ENCODE measurements at places on chromosomes 13 and 19.

DNA sequence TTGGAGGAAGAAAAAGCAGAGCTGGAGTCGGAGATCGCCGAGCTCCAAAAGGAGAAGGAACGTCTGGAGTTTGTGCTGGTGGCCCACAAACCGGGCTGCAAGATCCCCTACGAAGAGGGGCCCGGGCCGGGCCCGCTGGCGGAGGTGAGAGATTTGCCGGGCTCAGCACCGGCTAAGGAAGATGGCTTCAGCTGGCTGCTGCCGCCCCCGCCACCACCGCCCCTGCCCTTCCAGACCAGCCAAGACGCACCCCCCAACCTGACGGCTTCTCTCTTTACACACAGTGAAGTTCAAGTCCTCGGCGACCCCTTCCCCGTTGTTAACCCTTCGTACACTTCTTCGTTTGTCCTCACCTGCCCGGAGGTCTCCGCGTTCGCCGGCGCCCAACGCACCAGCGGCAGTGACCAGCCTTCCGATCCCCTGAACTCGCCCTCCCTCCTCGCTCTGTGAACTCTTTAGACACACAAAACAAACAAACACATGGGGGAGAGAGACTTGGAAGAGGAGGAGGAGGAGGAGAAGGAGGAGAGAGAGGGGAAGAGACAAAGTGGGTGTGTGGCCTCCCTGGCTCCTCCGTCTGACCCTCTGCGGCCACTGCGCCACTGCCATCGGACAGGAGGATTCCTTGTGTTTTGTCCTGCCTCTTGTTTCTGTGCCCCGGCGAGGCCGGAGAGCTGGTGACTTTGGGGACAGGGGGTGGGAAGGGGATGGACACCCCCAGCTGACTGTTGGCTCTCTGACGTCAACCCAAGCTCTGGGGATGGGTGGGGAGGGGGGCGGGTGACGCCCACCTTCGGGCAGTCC lies 5.0 kb downstream of the FOSB start:
- no peak for DNase-seq

DNA sequence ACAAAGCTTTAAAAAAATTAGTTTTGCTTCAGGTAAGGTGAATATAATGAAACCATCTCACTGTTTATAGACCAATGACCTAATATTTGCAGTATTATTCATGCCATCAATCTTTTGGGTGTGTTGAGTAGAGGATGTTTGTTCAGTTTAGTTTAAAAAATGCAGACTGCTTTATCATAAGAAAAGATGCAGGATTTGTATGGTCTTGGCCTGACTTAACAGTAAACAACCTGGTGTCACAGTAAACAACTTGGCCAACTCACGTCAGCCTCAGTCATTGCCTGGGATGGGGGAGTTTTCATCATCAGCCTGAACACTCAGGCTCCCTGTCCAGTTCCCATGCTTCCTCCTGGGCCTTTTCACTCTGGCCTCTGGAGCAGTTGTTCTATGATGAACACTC lies 55.1 kb downstream of the LMO7 start:
- DNase-seq, result no peak

GRCh38 chr13:50437252-50437651 lies 406.2 kb downstream of the DLEU7 start:
- no peak for DNase-seq

- DNase-seq, result no peak
Measured at GRCh38 chr19:48284896-48285295, 15.0 kb downstream of the ZNF114 start.

DNA sequence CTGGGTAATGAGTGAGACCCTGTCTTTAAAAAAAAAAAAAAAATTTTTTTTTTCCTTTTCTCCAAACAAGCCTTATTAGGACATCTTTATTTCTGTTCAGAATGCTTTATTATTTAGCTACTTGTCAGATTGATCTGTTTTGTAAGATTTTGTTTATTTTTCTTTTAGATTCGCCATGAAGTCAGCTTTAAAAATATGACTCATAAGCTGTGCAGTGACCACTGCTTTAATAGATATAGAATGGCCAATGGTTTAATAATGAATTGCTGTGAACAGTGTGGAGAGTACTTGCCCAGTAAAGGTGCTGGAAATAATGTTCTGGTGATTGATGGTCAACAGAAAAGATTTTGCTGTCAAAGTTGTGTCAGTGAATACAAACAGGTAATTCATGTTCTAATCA lies 47.7 kb downstream of the ZMYM2 start:
- DNase-seq, result no peak

DNA sequence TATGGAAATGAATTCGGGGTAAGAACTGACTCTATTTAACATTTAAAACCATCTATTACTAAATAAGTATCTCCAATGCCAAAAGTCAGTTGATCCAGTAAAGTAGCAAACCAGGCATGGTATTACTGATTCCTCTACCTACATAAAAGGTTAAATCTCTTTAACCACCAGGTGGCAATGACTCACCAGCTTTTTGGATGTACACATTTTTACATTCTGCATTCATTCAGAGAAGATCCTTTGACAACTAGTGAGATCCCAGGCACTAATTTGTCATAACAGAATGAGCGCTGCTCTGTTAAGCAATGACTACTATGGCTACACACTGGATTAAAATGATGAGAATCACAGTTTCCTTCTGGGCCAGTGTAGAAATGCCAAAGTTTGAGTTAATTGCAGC lies 329.8 kb upstream of the GPC6 start:
- DNase-seq, result no peak

DNA sequence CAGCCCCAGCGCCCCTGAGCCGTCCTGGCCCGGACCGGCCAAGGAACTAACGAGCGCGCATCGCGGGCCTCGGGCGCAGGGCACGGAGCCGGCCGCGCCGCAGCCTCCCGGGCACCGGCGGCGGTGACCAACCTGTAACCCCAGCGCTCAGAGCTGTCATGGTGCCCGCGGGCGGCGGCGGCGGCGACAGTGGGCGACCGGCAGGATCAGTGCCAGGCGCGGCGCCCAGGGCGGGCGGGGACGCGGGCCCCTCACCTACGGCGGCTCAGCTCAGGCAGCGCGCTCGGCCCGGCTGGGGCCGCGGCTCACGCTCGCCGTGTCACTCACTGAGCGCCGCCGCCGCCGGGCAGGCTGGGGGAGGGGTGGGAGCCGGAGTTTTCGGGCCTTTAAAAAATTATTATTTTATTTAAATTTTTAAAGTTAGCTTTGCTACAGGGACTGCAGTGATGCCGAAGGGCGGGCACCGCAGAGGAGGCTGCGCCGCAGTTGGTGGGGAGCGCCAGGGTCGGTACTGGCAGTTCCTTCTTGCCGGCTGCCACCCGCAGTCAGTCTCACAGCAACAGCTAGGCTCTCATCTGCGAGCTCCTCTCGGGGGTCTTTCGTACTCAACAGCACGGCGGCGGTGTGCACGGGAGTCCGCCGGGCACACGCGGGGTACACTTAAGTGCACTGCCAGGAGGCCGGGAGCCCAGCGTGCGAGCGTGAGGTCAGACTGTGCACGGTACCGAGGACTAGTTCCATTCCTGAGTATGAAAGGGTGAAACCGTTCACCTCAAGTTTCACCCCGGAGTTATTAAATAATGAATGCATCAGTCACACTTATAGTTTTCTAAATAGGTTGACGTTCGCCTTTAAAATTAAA lies at the start of gene NALCN:
Gene NALCN, minus strand, starts transcription at position 328 of the 862 bp plus-strand sequence. CDS start 17,382 bp downstream, outside the sequence.
- no peak for DNase-seq

DNA sequence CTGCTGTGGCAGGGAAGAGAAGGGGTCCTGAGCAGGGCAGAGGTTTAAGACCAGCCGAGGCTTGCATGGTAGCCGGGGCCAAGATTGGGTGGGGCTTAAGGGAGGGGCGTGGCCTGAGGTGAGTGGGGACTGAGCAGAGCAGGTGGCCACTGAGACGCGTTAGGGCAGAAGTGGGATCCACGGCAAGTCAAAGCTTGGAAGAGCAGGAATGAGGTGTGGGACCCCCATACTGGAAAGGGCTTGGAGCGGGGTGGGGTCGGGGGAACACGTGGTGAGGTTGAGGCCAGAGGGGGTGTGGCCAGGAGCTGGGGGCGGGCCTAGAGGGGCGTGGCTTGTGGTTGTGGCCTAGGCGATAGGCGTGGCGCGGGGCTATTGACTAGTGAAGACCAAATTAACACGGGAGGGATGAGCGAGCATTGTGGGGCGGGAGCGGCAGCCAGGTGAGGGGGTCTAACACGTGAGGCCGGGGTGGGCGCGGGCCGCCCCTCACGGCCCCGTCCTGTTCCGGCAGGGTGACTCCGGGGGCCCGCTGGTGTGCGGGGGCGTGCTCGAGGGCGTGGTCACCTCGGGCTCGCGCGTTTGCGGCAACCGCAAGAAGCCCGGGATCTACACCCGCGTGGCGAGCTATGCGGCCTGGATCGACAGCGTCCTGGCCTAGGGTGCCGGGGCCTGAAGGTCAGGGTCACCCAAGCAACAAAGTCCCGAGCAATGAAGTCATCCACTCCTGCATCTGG lies 3.3 kb downstream of the CFD start:
- DNase-seq, result peak; percentile 79

- DNase-seq, result no peak
Measured at GRCh38 chr13:101556676-101557123, 104.2 kb downstream of the ITGBL1 start.

- DNase-seq, result no peak
Measured at GRCh38 chr19:30662211-30662861, 290.2 kb downstream of the ZNF536 start.

DNA sequence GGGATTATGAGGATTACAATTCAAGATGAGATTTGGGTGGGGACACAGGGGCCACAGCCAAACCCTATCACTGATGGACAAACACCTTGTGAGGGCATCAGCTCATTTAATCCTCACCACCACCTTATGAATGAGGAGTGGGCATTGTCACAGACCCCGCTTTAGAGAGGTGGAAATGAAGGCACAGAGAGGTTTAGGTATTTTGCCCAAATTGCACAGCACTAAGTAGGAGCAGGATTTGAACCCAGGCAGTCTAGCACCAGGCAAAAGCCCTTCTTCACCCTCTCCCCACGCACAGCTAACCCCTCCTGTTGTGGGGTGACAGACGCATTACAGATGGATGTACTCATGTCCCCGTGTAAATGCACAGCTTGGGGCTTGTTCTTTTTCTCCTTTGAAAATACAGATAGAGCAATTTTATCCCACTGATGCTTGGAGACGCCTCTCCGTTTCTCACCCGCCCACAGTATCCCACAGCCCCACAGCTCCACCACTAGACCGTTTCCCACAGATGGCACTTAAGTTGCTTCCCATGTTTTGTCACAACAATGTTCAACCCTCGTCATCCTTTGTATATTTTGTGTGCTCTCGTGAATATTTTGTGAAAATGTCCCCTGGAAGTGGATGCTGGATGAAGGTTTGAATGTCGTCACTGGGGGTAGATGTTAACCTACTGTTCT lies 48.2 kb downstream of the ANKRD10 start:
- no peak for DNase-seq
